Caki2 (cell line): ENCODE measurements at places on chromosomes 4 and X.

GRCh38 chrX:16155581-16156096, 11.6 kb upstream of the MAGEB17 start:
- no peak for DNase-seq

DNA sequence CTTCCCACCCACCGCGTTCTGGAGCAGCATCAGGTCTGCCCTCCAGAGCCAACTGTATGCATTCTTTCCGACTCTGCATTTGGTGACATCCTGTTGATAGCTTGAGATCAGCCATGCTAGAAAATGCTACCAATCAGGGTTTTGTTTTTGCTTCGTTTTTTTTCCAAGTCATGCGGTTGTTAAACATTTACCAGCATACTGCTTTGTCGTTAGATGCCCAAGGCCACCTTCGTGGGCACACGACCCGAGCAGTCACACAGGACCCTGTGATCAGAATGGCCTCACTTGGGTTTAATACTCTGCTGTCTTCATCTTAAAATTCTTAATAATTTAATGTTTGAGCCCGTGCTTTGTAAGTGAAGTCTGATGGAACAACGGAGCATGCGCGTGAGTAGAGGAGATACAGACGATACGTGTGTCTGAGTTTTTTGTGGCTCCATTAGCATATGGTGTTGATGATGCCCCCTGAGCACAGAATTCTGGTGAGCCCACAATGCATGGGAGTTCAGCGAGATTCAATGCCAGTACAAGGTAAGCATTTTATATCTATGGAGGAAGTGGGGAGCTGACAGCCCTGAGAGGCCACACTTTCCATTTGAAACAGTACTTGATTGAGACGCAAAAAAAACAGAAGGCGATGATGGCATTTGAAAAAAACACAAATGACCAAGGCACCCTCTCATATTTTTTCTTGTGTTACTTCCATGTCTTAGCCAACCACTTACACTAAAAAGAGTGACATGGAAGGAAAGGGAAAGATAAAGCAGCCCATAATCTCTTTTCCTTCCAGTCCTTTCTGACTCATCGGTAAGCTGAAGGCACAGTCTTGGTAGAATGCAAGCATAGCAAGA, 323.6 kb downstream of the BCOR start:
- DNase-seq = peak; percentile 70

GRCh38 chrX:139113708-139114107, 402.2 kb upstream of the FGF13 start:
- DNase-seq = no peak

GRCh38 chr4:102734116-102734515, 26.7 kb downstream of the MANBA start:
- no peak for DNase-seq

- DNase-seq = no peak
These were observed 25.3 kb downstream of the APBB2 start for GRCh38 chr4:41189076-41189475.

DNA sequence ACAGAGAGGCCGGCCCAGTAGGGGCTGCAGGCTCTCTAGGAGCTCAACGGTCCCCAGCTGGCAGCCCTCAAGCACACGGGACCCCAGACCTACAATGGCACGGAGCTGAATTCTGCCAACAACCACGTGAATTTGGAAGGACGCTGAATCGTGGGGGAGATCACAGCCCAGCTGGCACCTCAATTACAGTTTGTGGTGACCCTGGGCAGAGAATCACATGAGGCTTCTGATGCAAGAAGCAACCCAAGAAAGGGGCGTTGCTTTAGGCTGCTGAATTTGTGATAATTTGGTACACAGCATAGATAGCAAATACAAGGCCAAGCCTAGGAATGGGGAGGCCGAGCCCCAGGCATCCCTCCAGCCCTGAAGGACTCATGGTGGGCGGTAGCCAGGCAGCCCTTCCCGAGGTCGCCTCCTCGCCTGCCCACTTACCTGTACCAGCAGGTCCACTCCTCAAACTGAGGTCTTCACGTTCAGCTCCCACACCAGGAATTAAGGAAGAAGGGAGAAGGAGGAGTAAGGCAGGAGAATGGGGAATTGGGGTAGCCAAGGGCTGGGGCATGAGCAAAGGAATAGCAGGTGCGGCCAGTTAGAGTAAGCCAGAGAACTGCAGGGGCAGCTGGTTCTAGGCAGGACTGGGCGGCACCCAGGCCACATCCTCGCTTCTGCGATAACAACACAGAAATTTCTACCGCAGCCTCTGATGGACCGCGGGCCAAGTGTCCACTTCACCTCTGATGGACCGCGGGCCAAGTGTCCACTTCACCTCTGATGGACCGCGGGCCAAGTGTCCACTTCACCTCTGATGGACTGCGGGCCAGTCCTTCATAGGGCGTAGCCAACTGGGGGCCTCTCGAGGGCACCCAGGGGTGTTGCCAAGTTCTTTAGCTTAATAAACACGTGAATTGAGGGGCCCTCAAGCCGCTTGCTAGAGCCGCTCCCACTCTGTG, 23.4 kb upstream of the HTRA3 start:
- no peak for DNase-seq

DNA sequence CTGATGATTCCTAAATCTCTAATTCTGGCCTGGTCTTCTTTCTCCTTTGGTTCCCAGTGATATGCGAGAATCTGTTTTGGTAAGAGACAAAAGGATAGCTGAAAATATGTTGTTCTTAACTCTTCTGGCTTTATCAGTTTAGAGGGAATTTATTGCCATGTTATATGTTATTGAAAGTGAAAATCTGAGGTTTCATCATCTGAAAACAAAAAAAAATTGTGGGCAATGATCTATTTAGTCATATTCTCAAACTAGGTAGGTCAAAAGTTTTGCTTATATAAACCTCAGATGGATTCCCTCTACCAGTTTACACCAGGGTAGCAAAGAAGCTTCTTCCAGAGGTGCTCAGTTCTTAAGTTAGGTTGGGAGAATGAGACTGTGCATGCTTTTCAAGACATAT, 103.6 kb downstream of the ITM2A start:
- no peak for DNase-seq

DNA sequence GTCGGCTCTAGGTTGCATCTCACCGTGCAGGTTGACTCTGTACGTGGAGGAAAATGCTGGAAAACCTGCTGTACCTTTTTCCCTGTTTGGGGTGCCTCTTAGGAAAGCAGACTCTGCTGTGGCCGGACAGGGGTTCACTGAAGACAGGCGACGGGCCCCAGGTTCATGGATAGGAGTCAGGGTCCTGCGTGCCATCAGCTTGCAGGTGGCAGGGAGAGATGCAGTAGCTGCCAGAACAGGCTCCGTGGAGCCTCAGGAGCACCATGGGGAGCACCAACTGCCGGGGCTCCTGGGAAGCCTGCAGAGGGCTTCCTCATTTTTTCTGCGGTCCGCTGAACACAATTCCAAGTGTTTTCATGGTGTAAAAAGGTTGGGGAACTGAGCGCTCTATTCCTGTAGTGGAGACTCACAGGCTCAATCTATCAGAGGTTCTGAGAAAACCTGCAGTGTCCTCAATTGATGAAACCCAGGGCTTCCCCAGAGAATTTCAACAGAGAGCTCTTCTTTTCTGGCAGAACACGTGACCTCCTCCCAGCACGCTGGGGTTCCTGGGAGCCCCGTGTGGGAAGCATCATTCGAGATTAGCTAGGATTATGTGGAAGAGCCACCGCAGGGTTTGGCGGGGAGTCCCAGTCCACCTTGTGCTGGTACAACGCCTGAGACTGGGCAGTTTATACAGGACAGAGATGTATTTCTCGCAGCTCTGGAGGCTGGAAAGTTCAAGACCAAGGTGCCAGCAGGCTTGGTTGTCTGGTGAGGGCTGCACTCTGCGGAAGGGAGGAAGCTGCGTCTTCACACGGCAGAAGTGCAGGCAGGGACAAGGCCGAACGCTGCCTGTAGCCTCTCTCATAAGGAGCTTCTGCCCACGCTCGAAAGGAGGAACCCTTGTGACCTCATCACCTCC, 1.6 kb downstream of the HTRA3 start:
- DNase-seq = no peak

- peak; percentile 26 for DNase-seq
These were observed 114.9 kb upstream of the TEX13D start for GRCh38 chrX:124217304-124218251.
